ENCODE measurements at places on chromosomes 16 and 17. TPM values are rescaled to one million over a fixed set of nuclear protein-coding genes. Genes with fewer than 3 reads are reported as not detected.

DNA sequence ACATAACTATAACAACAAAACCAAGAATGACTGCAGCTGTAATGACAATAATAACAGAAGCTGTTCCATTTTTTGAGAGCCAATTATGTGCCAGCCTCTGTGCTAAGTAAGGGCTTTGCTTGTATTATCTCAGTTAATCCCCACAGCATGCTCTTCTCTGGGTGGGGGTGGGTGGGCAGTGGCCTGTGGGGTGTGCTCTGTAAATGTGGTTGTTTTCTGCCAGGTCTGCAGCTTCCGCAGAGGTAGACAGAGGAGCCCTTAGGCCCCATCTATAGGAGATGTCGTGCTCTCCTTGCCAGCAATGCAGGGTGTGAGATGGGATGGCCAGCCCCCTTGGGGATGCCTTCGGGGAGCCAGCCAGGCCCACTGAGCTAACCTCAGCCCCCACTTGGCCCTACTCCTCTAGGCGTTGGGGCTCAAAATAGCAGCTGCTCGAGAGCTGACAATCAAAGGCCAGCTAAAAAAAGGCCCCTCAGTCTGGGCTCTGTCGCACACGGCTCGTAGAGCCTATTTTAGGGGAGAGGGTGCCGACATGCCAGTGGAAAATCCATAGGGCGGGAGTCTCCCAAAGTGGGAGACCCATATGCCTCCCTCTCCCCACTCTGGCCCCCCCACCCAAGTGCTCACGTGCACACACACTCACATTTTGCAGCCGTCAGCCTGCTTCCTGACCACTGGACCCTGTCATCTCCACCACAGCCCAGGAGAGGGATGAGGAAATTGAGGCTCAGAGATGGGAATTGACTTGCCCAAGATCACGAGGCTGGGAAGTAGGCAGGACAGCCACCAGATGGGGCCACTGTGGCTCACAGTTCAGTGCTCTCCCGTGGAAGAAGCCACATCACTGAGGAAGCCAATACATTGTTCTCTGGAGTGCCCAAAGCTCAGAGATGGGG is 15.8 kb downstream of the CDH16 start:
- H3K27ac ChIP-seq: no peak overlapping the region
- no peak overlapping the region for H3K4me3 ChIP-seq
- peaks cover 20% of the 10 kb centered on the region for H3K4me1 ChIP-seq
- no peaks in the 10 kb centered on the region for H3K27me3 ChIP-seq
- H3K36me3 ChIP-seq: no peaks in the 10 kb centered on the region

DNA sequence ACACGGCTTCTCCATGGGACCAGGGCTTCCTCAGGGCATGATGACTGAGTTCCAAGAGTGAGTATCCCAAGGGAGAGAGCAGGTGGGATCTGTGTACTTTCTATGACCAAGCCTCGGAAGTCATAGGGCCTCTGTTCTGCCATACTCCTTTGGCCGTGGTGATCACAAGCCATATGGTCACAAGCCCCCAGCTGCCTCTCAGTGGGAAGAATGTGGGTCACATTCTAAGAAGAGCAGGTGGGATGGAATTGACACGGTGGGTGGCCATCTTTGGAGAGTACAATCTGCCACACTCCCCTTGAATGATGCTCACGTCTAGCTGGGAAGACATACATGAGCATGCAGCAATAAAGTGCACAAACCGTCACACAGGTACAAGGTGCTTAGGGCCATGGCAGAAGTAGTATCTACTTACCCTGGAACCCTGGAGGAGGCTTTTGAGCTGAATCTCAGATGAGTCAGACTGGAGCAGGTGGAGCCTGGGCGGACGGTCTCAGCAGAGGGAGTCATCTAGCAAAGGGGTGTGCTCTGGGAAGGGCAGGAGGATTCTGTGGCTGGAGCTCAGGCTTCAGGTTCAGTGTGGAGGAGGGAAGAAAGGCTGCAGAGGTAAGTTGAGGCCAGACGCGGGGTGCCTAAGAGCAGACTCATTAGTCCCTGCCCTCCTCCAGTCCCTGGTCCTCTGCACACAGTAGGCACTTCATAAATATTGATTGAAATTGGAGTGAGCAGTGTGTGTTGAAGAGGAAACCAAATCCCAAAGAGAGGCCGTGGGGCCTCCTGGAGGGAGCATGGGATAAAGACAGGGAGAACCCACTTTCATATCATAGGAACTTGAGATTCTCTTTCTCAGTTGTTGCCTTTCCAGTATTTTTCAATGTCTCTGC is 26.6 kb downstream of the GOSR2 start:
- no peak for DNase-seq
- H3K4me1 ChIP-seq: no peaks in the 10 kb centered on the region
- H3K36me3 ChIP-seq: no peaks in the 10 kb centered on the region
- no peaks in the 10 kb centered on the region for H3K27me3 ChIP-seq
- no peak overlapping the region for H3K27ac ChIP-seq
- H3K4me3 ChIP-seq: no peak overlapping the region

- H3K27ac ChIP-seq: no peak overlapping the region
- H3K36me3 ChIP-seq: peaks cover 28% of the 10 kb centered on the region
- H3K4me1 ChIP-seq: peaks cover 17% of the 10 kb centered on the region
- H3K27me3 ChIP-seq: no peaks in the 10 kb centered on the region
- no peak for DNase-seq
These were observed 29.6 kb downstream of the OGFOD1 start for GRCh38 chr16:56480776-56481467.

KRTAP4-9 gene
- total RNA-seq: not detected

DNA sequence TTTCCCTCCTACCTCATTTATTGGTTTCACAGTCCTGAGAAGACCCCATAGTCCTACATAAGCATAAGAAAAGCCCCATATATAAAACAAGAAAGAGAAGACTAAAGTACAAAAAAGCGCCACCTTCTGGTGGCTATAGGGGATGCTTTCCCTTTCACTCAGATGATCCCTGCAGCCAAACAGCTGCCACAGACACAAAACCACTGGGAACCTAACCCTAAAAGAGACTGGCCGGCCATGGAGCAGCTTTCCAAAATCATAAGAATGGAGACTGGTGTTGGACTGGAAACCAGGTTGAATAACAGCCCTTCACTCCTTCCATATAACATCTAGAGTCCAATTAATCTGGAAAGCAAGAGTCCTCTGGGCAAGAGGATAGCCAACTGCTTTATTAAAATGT is 11.4 kb downstream of the DYNC1LI2 start:
- no peak overlapping the region for H3K27ac ChIP-seq
- no peaks in the 10 kb centered on the region for H3K27me3 ChIP-seq
- peaks cover 41% of the 10 kb centered on the region for H3K4me1 ChIP-seq
- no peak for DNase-seq
- no peaks in the 10 kb centered on the region for H3K36me3 ChIP-seq

- H3K27me3 ChIP-seq: no peaks in the 10 kb centered on the region
- H3K36me3 ChIP-seq: no peaks in the 10 kb centered on the region
- DNase-seq: no peak
- H3K4me1 ChIP-seq: peaks cover 64% of the 10 kb centered on the region
- no peak overlapping the region for H3K4me3 ChIP-seq
These were observed 112.5 kb downstream of the MSI2 start for GRCh38 chr17:57368637-57369336.

DNA sequence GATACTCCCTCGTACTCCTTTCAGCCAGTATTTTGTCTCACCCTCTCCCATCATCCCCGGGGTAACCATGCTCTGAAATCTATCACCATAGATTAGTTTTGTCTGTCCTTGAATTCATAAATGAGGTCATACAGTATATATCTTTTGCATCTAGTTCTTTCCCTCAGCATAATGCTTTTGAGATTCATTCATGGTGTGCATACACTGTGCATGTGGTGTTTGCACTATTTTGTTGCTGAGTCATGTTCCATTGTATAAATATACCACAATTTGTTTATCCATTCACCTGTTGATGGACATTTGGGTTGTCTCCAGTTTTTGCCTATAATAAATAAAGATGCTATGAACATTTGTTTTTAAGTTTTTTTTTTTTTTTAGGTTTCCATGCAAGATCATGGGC is 34.2 kb upstream of the NLRP1 start:
- H3K4me1 ChIP-seq: no peaks in the 10 kb centered on the region
- H3K36me3 ChIP-seq: no peaks in the 10 kb centered on the region
- no peak for DNase-seq
- H3K4me3 ChIP-seq: no peak overlapping the region
- peaks cover 21% of the 10 kb centered on the region for H3K27me3 ChIP-seq

GRCh38 chr16:65888201-65888600 is 478.3 kb upstream of the CDH5 start:
- H3K4me1 ChIP-seq: no peaks in the 10 kb centered on the region
- no peak overlapping the region for H3K27ac ChIP-seq
- H3K4me3 ChIP-seq: no peak overlapping the region
- H3K36me3 ChIP-seq: no peaks in the 10 kb centered on the region
- no peaks in the 10 kb centered on the region for H3K27me3 ChIP-seq
- DNase-seq: no peak

KRT23 gene
- not detected for total RNA-seq
